ENCODE measurements at places on chromosomes 3 and 15. TPM values are rescaled to one million over a fixed set of nuclear protein-coding genes. Genes with fewer than 3 reads are reported as not detected.

The CELF6 gene
- 3.5 TPM for total RNA-seq

The P2RY12 gene
- 3.6 TPM for total RNA-seq

The NR2E3 gene
- not detected for total RNA-seq

The PLCH1 gene
- not detected for total RNA-seq

The SKOR1 gene
- total RNA-seq: 1.8 TPM

The UBR1 gene
- total RNA-seq: 48.5 TPM

The GABRB3 gene
- 0.98 TPM for total RNA-seq

The VIPR1 gene
- total RNA-seq: 25.2 TPM

The PODXL2 gene
- 10.6 TPM for total RNA-seq

GRCh38 chr3:126284258-126284904 lies 72.8 kb downstream of the KLF15 start:
- H3K4me3 ChIP-seq: no peak overlapping the region
- no peaks in the 10 kb centered on the region for H3K27me3 ChIP-seq
- no peak for DNase-seq
- H3K4me1 ChIP-seq: no peaks in the 10 kb centered on the region

- H3K27ac ChIP-seq: no peak overlapping the region
- H3K36me3 ChIP-seq: no peaks in the 10 kb centered on the region
- no peaks in the 10 kb centered on the region for H3K27me3 ChIP-seq
These were observed 19.0 kb upstream of the SLC25A36 start for GRCh38 chr3:140922634-140923033.

DNA sequence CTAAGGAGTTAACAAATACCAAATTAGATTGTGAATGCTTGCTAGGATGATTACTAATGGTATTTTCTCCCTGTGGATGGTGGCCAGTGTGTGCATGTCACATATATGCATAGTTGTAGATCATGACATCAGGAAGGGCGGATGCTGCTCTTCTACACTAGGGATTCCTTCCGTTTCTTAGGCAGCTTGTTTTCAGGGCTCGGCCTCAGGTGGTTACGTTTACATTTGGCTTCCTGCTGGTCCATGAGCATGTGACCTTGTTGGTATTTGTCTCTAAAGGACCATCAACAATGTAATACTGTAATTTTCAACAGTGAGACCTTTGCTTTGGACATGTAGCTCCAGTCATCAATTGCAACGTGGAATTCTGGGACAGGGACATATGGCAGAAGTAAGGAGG lies 221.4 kb downstream of the NR1D2 start:
- H3K27me3 ChIP-seq: no peaks in the 10 kb centered on the region
- H3K36me3 ChIP-seq: no peaks in the 10 kb centered on the region

DNA sequence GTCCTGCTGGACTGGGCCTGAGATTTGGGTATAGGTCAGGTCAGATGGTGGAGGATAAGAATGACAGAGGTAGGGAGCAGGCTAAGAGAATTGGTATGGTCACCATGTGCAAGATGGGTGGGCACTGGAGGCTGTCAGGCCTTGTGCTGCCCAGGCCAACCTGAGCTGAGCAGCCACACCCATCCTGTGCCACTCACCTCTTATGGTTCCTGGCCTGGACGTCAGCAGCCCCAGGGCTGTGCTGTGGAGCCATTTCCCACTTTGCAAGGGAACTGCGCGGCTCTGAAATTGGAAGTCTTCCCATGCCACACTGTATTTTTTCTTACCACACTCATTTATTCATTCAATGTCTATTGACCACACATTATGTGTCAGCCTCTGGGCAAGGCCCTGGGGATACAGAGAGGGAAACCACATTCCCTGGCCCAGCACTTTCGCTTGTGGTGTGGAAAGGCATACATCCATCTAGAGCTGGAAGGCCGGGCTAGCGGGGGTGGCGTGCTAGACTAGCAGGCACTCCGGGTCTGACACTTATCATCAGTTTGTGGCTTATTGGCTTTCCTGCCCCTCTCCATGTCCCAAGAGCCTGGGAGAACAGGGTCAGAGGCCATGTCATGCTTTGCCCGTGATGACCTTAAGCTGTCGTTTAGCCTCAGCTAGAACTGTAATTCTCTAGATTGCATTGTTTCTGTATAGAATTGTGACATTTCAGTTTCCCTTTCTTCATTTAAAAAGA lies 51.1 kb upstream of the POLG start:
- H3K27me3 ChIP-seq: no peaks in the 10 kb centered on the region
- no peak overlapping the region for H3K27ac ChIP-seq
- no peak overlapping the region for H3K4me3 ChIP-seq
- no peak for DNase-seq

DNA sequence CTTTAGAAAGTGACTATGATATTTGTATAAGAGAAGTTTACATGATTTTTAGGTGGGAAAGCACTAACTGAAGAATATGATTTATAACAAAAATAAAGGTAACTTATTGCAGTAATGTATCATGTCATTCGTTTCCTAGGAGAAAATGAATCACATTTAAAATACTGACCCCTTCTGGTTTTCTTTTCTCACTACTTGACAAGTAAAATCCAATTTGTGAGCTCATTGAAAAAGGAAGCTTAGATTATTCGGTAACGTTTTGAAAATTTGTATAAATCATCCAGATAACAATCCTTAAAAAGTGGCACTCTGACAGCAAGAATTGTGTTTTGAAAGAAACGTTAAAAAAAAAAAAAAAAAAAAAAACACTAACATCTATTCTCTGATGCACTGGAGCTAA lies 39.0 kb downstream of the NSUN3 start:
- no peaks in the 10 kb centered on the region for H3K4me1 ChIP-seq
- H3K4me3 ChIP-seq: no peak overlapping the region
- no peaks in the 10 kb centered on the region for H3K36me3 ChIP-seq
- DNase-seq: no peak

- no peaks in the 10 kb centered on the region for H3K36me3 ChIP-seq
- DNase-seq: no peak
- H3K27ac ChIP-seq: no peak overlapping the region
- H3K4me3 ChIP-seq: no peak overlapping the region
These were observed 36.9 kb upstream of the STRIT1 start for GRCh38 chr3:155330370-155330769.

GRCh38 chr15:39409876-39410530 lies 170.9 kb upstream of the THBS1 start:
- no peaks in the 10 kb centered on the region for H3K36me3 ChIP-seq
- no peaks in the 10 kb centered on the region for H3K4me1 ChIP-seq
- no peak overlapping the region for H3K4me3 ChIP-seq
- no peaks in the 10 kb centered on the region for H3K27me3 ChIP-seq

- peak overlapping the region; percentile 73 for H3K27ac ChIP-seq
- no peaks in the 10 kb centered on the region for H3K36me3 ChIP-seq
- DNase-seq: no peak
These were observed 18.2 kb downstream of the TBC1D2B start for GRCh38 chr15:78059110-78059839.

GRCh38 chr15:99749386-99749785 lies 16.1 kb upstream of the LYSMD4 start:
- H3K4me3 ChIP-seq: no peak overlapping the region
- no peaks in the 10 kb centered on the region for H3K36me3 ChIP-seq
- H3K4me1 ChIP-seq: no peaks in the 10 kb centered on the region
- peak overlapping the region; percentile 57 for H3K27ac ChIP-seq
- H3K27me3 ChIP-seq: no peaks in the 10 kb centered on the region

- DNase-seq: no peak
- H3K36me3 ChIP-seq: no peaks in the 10 kb centered on the region
- H3K4me1 ChIP-seq: no peaks in the 10 kb centered on the region
- H3K4me3 ChIP-seq: no peak overlapping the region
These were observed 40.4 kb downstream of the OR4F15 start for GRCh38 chr15:101852356-101852755.

DNA sequence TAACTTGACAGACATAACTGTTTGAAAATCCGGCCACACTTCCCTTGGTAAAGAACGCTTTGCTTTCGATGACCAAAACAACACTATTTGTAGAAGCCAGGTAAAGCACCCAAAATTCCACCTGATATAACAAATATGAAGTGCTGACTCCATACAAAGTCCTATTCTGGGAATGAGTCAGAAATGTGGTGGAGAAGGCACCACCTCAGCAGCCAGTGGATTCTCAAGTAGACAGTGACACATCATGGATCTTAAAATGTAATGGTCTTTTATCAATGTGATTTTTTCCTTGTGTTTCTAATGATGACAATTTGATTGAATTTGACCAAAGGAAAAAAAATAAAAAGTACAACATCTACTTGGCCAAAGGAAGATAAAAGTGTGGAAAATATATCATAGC lies 135.0 kb upstream of the WNT5A start:
- no peak overlapping the region for H3K27ac ChIP-seq
- H3K36me3 ChIP-seq: no peaks in the 10 kb centered on the region
- no peaks in the 10 kb centered on the region for H3K27me3 ChIP-seq
- no peaks in the 10 kb centered on the region for H3K4me1 ChIP-seq
- no peak overlapping the region for H3K4me3 ChIP-seq
- no peak for DNase-seq

DNA sequence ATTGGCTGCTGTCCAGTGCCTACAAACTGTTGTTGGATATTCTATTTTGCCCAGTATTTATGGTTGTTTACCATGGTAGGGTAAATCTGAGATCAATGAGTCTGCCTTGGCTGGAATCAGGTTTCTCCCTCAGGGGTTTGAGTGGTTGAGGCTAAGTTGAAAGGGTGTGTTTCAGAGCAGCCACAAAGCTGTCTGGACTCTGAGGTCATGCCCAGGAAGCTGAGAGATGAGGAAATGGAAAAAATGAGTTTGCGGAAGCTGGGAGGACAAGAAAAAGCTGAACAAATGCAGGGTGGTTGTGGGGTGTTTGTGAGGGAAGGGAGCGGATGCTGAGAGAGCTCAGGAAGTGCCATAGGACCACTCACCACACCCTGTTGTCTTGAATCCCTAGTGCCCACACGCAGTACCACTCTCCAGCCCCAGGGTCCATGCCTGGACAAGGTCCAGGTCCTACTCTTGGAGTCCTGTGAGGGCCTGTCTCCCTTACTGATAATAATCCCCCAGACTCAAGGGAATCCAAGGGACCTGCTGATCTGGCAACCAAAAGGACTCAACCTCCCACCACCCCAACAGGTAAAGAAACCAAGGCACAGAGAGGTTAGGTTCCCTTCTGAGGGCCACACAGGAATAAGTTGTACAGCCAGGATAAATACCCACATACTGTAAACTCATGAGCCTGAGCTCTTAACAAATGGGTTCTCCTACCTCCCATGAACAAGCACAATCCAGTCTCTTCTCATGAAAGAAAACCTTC lies 81.6 kb downstream of the PPCDC start:
- no peaks in the 10 kb centered on the region for H3K36me3 ChIP-seq
- no peaks in the 10 kb centered on the region for H3K4me1 ChIP-seq
- H3K27ac ChIP-seq: peak overlapping the region; percentile 57
- peak; percentile 60 for DNase-seq
- H3K27me3 ChIP-seq: no peaks in the 10 kb centered on the region

GRCh38 chr15:23497710-23498111 lies 50.7 kb upstream of the GOLGA6L2 start:
- H3K36me3 ChIP-seq: no peaks in the 10 kb centered on the region
- no peak for DNase-seq
- no peaks in the 10 kb centered on the region for H3K27me3 ChIP-seq
- H3K27ac ChIP-seq: no peak overlapping the region
- H3K4me1 ChIP-seq: no peaks in the 10 kb centered on the region

DNA sequence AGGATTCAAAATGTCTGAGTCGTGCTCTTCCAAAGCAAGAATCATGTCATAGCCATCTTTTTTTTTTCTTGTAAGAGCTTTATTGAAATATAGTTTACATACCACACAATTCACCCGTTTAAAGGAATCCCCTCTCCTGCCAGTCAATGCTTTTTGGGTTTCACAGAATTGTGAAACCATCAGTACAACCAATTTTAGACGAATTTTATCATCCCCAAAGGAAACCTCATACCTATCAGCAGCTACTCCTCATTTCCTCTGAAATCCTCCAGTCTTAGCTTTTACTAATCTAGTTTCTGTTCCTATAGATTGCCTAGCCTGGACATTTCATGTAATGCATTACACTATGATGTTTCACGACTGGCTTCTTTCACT lies 39.6 kb downstream of the ADIPOQ start:
- no peaks in the 10 kb centered on the region for H3K4me1 ChIP-seq
- no peak overlapping the region for H3K27ac ChIP-seq
- H3K36me3 ChIP-seq: no peaks in the 10 kb centered on the region

DNA sequence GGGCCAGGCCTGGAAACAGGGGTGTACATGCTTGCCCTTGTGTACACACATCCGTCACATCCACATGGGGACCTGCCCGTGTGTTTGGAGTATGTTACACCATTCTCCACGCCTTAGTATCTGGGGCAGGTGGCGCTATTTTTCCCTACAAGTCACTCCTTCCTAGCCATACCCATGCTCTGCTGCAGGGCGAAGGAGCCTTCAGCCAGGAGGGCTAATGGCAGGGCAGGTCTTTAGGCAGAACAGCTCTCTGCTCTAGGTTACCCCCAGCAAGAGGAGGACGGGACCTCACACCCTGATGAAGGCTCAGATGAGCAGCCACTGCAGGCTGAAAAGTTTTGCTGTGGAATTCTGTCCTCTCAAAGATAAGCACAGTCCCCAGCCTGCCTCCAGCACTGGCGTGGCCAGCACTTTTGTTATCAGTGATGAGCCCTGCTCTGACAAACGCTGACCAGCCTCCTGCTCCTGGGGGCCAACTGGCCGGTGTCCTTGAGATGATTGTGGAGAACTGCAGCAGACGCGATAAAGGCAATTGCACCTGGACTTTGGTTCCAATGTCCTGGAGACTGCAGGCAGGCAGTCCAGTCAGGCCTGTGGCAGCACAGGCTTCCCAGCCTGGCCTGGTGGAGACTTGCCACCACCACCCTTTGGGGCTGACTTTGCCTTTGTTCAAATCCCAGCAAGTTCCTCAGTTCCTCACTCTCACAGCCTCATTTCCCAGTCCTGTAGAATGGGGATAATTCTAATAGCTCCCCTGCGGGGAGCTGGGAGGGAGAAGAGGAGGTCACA lies 19.8 kb upstream of the PIGZ start:
- no peak overlapping the region for H3K27ac ChIP-seq
- no peaks in the 10 kb centered on the region for H3K4me1 ChIP-seq
- no peak for DNase-seq
- H3K4me3 ChIP-seq: no peak overlapping the region
- no peaks in the 10 kb centered on the region for H3K27me3 ChIP-seq
- H3K36me3 ChIP-seq: no peaks in the 10 kb centered on the region

- H3K4me3 ChIP-seq: no peak overlapping the region
- no peak overlapping the region for H3K27ac ChIP-seq
- H3K36me3 ChIP-seq: no peaks in the 10 kb centered on the region
- no peaks in the 10 kb centered on the region for H3K27me3 ChIP-seq
- no peaks in the 10 kb centered on the region for H3K4me1 ChIP-seq
These were observed 102.2 kb downstream of the ANP32A start for GRCh38 chr15:68718468-68718867.

- no peak overlapping the region for H3K27ac ChIP-seq
- no peak overlapping the region for H3K4me3 ChIP-seq
- no peaks in the 10 kb centered on the region for H3K4me1 ChIP-seq
- H3K36me3 ChIP-seq: no peaks in the 10 kb centered on the region
- H3K27me3 ChIP-seq: no peaks in the 10 kb centered on the region
These were observed 1.8 kb downstream of the ATP13A4 start for GRCh38 chr3:193552923-193553322.

- no peaks in the 10 kb centered on the region for H3K36me3 ChIP-seq
- H3K4me1 ChIP-seq: no peaks in the 10 kb centered on the region
- no peak for DNase-seq
- H3K4me3 ChIP-seq: peak overlapping the region; percentile 70
- no peak overlapping the region for H3K27ac ChIP-seq
- peaks cover 3% of the 10 kb centered on the region for H3K27me3 ChIP-seq
These were observed 911 bp downstream of the APBA2 start for GRCh38 chr15:28886431-28887338.

All from breast epithelium (tissue), 4 donors.